ENCODE measurements at places on chromosomes 16 and 17.

DNA sequence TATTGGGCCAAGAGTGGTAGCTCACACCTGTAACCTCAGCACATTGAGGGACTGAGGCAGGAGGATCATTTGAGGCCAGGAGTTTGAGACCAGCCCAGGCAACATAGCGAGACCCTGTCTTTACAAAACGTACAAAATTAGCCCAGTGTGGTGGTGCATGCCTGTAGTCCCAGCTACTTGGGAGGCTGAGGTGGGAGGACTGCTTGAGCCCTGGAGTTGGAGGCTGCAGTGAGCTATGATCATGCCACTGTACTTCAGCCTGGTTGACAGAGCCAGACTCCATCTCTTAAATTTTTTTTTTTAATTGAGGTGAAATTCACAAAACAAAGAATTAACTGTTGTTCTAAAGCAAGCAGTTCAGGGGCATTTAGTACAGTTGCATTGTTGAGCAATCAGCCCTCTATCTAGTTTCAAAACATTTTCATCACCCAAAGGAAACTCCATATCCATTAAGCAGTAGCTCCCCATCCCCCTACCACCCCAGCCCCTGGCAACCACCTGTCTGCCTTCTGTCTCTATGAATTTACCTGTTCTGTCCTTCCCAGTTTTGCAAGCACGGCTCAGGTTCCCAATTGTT lies 15.6 kb downstream of the SNX29 start:
- DNase-seq: no peak

DNA sequence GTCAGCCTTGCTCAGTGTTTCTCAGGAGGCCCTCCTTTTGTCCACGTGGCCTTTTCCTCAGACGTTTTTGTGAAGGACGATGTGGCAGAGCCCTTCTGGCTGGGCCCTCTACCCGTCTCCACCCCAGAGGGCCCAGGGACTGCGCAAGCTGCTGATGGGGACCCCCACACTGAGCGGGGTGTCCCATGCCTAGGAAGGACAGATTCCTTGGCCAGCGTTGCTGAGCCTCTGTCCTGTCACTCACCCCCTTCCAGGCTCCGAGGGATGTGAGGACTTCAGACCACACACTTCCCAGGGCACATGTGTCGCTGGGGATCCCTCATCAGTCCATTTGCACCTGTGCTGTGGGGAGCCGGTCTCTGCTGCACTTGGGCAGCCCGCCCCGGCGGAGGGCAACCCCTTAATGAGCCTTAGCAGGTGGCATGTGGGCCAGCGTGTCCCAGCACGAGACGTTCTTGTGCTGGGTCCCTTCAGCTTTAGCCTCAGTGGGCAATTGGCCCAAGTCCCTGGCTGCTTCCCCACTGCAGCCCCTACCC lies 48.3 kb downstream of the NT5M start:
- DNase-seq: no peak

GRCh38 chr17:13759518-13760335 lies 158.0 kb upstream of the HS3ST3A1 start:
- DNase-seq: no peak

GRCh38 chr17:7393613-7394451 lies 493 bp downstream of the PLSCR3 start:
- no peak for DNase-seq

GRCh38 chr17:13460261-13461000 lies 141.3 kb downstream of the HS3ST3A1 start:
- DNase-seq: no peak

DNA sequence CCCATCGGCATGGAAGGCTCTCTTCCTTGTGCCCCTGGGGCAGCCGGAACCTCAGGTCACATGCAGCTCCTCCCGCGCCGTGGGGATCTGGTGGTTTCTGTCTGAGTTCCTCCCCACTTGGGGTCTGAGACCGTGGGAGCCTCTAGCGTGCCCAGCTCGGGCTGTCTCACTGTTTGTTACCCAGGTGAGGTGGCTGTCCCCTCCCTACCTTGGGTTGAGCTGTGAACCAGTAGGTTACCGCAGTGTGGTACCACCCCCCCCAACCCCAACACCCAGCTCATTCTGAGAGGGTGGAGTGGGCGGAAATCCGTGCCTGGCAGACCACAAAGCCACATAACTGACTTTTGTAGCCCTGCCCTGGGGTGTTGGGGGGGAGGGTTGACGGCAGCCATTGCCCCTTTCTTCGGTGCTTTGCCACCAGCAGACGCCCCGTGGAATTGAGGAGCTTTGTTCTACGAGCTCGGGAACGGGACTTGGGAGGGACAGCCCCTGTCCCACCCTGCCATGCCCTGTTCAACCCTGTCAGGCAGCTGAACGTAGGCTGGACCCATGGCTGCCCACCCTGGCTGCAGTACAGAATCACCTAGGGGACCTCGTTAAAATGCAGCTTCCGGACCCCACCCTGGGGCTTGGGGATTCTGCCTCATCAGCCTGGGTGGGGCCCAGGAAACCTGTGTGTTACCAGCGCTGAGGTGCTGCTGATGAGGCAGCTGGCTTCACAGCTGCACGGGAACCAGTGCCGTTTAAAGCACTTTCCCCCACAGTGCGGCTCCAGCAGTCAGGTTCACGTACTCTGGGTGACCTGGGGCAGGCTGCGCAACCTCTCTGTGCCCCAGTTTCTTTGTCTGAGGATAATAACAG lies 18.5 kb downstream of the RAP1GAP2 start:
- no peak for DNase-seq

- DNase-seq: no peak
Observed at GRCh38 chr17:20234276-20234675, 225.1 kb downstream of the SPECC1 start.

DNA sequence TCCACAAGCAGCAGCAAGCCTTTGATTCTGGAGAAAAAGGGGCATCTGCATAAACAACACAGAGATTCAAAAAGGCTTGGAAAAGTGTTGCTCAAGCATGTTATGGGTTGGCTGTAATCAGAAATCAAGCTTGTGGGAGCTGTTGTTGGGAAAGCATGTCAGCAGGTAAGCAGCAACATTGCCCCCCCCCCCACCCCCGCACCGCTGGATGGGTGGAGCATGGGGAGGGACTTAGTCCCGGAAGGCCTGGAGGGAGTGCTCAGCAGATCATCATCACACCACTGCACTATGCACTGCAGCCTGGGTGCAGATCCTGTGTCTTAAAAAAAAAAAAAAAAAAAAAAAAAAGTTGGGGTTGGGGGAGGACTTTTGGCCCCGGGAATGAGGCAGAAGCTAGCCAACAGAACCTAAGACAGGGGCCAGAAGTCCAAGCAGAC lies 16.8 kb upstream of the AKAP1 start:
- no peak for DNase-seq

GRCh38 chr16:70520612-70521297 lies 2.6 kb downstream of the COG4 start:
- no peak for DNase-seq

All from vagina (tissue), 2 donors.